ENCODE measurements at places on chromosomes 2 and 18.

- DNase-seq: no peak
Observed at GRCh38 chr2:221254299-221254698, 317.8 kb downstream of the EPHA4 start.

- no peak for DNase-seq
Observed at GRCh38 chr18:47679864-47680263, 250.6 kb downstream of the SMAD2 start.

DNA sequence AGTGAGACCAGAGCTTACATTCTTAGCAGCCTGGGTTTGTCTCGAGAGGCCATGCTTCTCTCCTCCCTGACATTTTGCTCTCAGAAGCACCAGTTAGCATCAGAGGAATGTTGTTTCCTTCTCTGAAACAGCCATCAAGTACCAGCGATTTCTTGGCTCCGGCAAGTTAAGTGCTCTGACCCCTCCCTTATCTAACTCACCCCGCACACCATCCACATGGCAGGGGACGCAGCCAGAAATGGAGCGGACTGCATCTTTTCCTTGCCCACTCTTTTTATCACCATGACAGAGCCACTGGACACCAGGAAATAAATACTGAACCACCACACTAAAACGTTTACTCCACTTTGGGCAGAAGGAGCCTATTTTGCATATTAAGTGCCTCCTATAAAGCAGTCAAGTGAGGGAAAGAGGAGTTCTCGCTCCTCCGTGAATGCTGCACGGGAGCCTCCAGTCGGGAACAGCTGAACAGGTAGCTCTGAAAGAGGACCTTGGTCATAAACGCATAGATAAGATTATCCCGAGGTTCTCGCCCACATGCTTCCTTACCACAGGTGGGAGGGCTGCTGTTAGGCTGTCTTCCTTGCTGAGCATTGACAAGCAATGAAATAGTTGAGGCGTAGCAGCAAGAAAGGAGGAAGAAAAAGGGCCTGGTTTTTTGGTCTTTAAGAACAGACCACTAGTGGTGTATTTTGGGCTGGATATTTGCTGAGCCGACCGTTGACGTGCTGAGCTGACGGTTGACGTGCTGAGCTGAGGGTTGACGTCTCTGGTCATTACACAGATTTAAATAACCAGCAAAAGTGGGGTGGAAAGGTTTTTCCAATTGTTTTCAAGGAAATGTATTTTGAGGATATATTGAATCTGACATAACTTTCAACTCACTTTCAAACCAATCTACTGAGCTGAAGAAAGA is 71.4 kb upstream of the ITGB6 start:
- peak; percentile 62 for DNase-seq

GRCh38 chr2:107740300-107740699 is 86.4 kb upstream of the RGPD4 start:
- DNase-seq: no peak

- DNase-seq: no peak
Observed at GRCh38 chr2:72947952-72948830, 30.9 kb downstream of the EMX1 start.

Data from ACHN (cell line).